ENCODE measurements at places on chromosomes 11 and 22. TPM values are rescaled to one million over a fixed set of nuclear protein-coding genes. Genes with fewer than 3 reads are reported as not detected.

The CD3E gene
- not detected for total RNA-seq

The LRRC55 gene
- not detected for total RNA-seq

The SF1 gene
- 47.5 TPM for total RNA-seq

The CD248 gene
- 2.6 TPM for total RNA-seq

The VSIG2 gene
- total RNA-seq, result not detected

The FDXACB1 gene
- total RNA-seq, result 1.7 TPM

The CALCA gene
- not detected for total RNA-seq

The OR8D1 gene
- not detected for total RNA-seq

The FAM111A gene
- total RNA-seq, result 19.0 TPM

The GSTT2 gene
- total RNA-seq, result 0.23 TPM

The OR52A1 gene
- total RNA-seq, result not detected

The SMTNL1 gene
- total RNA-seq, result not detected

The GGTLC3 gene
- not detected for total RNA-seq

The OPCML gene
- total RNA-seq, result 0.08 TPM

The OR8D4 gene
- not detected for total RNA-seq

The RAB3IL1 gene
- total RNA-seq, result 3.5 TPM

The TIGD3 gene
- 0.15 TPM for total RNA-seq

The C11orf16 gene
- not detected for total RNA-seq

The PAK1 gene
- 14.9 TPM for total RNA-seq

The OR51E2 gene
- under 0.01 TPM for total RNA-seq

The BACE1-AS gene
- total RNA-seq, result 1.6 TPM
